ENCODE measurements at places on chromosomes 1 and 21.

GRCh38 chr1:21639594-21640041 is 29.5 kb downstream of the RAP1GAP start:
- no peak for DNase-seq

GRCh38 chr21:44299458-44300261 is at the start of gene PFKL:
Gene PFKL (plus strand): TSS chr21:44300053. CDS start chr21:44300106, 53 bp downstream.
- DNase-seq = peak; percentile 35

GRCh38 chr1:231667896-231668506 is 41.4 kb downstream of the DISC1 start:
- no peak for DNase-seq

GRCh38 chr1:23376890-23377811 is 7.5 kb upstream of the ZNF436 start:
- DNase-seq = no peak

DNA sequence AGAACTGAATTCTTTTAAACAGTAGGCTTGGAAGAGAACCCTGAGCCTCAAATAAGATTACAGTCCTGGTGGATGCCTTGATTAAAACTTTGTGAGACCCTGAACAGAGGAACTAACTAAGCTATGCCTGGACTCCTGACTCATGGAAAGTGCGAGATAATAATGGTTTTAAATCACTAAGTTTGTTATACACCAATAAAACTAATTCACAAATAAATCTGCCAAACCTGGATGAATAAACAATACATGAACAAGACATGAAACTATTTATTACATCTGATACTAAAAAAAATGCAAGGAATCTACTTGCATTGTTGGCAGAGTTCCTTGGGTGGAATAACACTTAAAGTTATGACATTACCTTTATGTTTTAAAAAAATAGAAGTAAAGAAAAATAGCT is 118.4 kb downstream of the PIGK start:
- no peak for DNase-seq
